ENCODE measurements at places on chromosomes 16 and 17.
A peak's percentile ranks its signal among the peaks of the same experiment; 100 is the strongest.

DNA sequence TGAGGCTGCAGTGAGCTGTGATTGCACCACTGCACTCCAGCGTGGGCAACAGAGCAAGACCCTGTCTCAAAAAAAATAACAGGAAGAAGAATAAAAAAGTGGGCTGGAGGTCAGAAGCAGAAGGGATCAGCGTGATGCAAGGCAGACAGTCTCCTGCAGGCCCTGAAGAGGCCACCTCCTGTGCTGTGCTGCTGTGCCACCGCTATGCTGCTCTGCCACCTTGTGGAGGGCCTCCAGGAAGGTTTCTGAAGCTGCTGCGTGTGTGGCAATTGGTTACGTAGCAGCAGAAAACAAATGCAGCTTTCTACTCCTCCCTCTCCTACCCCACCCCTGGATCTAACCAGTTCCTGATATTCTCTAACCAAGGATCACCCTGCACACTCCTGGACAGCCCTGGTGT lies 815.5 kb downstream of the KCNJ18 start:
- no peak for DNase-seq

- DNase-seq: no peak
These were observed 30.8 kb upstream of the METTL16 start for GRCh38 chr17:2542456-2542855.

DNA sequence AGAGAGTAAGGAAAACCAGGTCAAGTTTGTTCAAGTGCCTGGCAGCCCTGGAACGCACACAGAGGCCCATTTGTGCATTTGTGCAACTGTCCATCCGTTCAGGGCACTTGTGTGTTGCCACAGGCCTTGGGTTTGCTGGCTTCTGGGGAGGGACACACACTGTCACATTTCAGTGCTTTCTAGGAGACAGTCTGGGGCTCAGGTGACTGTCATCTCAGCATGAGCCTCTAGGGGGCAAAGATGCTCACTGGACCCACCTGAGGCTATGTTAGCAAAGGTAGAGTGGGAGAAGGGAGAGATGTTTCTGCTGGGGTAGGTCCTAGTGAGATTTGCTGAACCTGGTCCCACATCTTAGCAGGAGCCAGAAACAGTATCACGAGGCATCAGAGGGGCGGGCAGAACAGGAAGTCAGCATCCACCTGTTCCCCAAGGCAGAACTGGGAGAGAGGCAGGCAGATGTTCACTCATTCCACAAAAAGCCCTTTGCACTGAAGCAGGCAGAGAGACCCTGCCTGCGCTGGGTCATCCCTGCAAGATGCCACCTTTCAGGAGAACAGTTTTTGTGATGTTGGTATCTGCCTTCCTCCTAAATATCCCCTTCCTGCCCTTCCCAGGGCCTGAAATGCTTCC lies 48.5 kb downstream of the RAI1 start:
- DNase-seq: peak; percentile 72

GRCh38 chr16:10266809-10267208 lies 84.6 kb upstream of the GRIN2A start:
- DNase-seq: no peak

GRCh38 chr16:28900601-28901000 lies 22.3 kb downstream of the ATP2A1 start:
- no peak for DNase-seq

DNA sequence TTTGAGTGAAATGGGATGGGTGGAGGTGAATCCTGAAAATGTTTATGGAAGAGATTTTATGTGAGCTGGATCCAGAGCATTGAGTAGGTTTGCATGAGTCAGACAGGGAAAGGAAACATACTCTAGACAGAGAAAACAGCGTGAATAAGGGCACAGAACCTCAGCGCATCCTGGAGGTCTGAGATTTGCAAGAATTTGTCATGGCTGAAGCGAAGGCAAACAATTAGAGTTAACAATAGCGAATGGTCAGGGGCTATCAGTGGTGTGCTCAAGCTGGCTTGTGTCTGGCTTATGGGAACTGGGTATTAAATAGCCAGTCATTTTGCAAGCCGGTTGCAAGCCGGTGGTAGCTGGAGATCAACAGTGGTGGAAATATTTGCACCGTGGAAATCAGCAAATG lies 36.4 kb downstream of the MAP2K6 start:
- no peak for DNase-seq

- DNase-seq: no peak
These were observed 9.7 kb upstream of the ZFP1 start for GRCh38 chr16:75138636-75139035.

DNA sequence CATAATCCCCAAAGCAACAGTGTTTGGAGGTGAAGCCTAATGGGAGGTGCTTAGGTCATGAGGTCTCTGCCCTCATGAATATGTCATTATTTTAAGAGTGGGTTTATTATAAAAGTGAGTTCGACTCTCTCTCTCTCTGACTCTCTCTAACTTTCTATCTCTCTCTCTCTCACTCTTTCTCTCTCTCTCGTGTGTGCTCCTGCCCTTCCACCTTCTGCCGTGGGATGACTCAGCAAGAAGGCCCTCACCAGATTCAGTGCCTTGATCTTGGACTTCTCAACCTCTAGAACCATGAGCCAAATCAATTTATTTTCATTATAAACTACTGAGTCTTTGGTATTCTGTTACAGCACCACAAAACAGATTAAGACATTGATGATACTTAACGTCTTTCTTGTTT lies 53.7 kb upstream of the TANC2 start:
- DNase-seq: no peak

DNA sequence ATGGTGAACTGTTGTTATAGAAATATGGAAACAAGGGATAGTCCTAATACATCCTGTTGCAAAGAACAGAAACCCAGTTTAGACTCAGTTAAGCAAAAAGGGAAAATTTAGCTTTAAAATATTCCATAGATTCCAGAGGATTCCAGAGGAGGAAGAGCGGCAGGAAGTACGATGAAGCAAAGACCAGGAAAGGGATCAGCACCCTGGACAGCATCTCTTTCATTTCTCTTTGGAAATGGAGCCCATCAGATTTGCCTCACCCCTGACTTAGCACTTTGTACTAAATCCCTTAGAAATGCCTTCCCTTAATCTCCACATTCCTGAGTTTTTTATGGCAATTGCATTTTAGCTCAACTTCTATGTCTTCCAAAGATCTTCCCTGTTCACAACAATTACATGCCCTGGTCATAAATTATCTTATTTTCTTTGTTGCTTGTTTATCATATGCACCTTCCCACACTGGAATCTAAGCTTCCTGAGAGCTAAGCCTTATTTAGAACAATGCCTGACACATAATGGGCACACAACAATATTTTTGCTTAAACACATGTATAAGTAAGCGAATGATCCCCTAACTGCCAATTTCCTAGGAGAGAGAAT lies 150.0 kb upstream of the RBFOX1 start:
- DNase-seq: no peak

DNA sequence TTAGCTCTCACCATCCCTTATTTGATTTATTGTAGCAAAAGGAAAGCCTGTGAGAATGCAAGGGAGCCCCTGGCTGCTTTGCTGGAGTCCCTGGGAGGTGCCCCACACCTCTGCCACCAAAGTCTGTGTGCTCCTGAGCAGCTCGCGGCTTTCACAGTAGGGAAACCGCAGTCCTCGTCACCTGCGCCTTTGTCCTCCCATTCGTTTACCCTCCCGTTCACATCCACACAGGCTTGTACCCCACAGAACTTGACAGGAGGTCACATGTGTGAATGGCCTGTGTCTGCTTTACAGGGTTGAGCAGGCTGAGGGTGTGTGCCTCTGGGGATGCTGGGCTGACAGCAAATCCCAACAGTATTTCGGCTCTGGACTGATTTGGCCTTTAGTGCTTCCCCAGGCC lies 152.5 kb downstream of the LGALS9B start:
- no peak for DNase-seq

Measured in naive thymus-derived CD8-positive, alpha-beta T cell (primary cell).